Activated CD8-positive, alpha-beta memory T cell treated with anti-CD3 and anti-CD28 coated beads for 1 hour (primary cell): ENCODE measurements at places on chromosomes 2 and 18.
A peak's percentile ranks its signal among the peaks of the same experiment; 100 is the strongest.

DNA sequence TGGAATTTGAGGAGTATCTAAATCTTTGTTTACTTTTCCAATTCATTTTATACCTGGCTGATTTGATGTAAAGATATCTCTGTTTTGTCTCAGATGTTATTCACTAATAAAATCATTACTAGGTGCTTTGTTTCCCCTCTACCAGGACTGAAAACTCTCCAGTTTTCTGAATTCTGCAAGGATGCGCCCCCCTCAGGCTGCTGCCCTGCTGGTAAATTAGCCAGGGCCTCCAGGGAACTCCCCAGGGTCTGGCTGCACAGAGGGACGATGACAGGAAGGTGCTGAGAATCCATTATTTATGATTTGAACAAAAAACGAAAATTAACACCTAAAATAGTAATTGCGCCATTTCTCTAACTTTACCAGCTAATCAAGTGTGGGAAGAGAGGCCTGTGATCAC lies 541.2 kb upstream of the POU3F3 start:
- no peak for DNase-seq

DNA sequence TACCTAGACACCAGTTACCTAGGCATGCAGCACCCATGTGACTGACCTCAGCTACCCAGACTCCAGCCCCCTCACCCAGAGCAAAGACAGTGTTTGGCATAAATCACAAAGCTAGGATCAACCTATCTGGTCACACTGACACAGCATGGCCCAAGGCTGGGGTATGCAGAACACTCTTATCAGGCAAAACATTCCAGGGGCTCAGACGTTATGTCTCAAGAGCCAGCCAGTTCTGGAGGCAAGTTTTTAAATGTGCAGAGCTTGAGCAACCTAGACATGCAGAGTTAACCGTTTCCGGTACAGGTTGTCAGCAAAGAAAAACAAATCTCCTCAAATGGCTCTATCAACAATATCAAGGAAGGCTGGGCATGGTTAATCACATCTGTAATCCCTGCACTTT lies 92.8 kb downstream of the AP1S3 start:
- no peak for DNase-seq

- DNase-seq, result peak; percentile 54
Measured at GRCh38 chr18:79522451-79523205, 126.9 kb downstream of the NFATC1 start.

- DNase-seq, result no peak
Measured at GRCh38 chr2:64029116-64029665, 10.0 kb upstream of the VPS54 start.

DNA sequence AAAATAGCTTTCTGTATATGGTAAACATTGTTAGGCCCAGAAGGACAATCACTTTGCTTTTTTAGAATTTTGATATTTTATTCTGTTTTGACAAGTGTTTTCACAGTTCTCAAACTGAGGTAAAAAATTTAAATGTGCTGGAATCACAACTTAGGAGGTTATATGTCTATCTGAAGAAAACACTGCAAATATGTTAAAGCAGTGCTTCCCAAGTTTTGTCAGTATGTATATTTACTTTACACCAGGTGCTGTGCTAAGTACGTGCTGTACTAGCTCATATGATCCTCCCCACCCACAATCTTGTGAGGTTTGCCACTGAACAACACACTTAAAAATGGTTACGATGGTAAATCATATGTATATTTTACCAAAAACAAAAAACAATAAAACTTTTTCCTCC lies 124.2 kb downstream of the CABYR start:
- DNase-seq, result no peak

- no peak for DNase-seq
Measured at GRCh38 chr2:189177251-189177840, 2.2 kb downstream of the COL5A2 start.

DNA sequence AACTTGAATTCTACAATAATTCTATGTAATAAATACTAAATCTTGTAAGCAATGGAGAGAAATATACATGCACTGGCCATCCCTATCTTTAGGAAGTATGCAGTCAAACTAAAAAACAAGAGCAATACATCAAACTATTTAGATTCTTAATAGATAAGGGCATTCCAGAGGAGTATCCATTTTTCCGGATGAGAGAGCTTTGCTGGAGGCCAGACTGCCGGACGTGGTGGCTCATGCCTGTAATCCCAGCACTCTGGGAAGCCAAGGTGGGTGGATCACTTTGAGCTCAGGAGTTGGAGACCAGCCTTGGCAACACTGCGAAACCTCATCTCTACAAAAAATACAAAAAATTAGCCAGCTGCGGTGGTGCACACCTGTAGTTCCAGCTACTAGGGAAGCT lies 60.8 kb downstream of the KIF5C start:
- DNase-seq, result no peak

- DNase-seq, result no peak
Measured at GRCh38 chr2:101698844-101699754, 1.6 kb downstream of the MAP4K4 start.

DNA sequence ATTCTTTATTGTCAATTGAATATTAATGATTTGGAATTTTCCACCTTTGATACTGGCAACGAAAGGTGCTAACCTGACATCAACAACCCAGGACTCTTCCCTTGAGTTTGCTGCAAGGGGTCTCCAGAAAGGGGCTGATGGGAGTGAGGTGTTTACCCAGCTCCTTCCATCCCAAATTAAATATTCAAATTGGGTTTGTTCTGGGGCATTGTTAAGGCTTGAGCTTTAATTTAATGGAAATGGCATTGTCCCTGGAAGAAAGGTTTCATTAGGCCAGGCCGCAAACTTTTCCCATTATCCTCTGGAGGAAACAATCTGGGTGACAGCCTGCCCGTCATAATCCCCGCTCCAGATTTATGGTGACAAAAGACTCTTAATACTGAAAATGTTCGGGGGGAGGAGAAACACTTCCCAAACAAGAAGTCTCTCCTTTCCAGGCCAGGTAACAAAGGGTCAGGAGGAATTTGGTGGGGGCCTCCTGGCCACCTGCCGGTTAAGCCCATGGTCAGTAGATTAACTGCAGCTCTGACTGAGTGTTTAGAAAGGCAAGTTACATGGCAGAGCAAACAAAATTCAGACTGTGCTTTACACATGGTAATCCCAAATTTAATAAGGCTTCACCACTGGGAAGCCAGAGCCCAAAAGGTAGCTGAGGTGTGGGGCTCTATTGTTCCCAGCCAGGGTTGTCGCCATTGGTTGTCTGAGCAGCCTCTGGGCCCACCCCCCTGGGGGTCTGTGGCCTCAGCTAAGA lies 151.4 kb upstream of the SIX3 start:
- DNase-seq, result no peak

GRCh38 chr2:54306556-54306955 lies 50.5 kb upstream of the TSPYL6 start:
- no peak for DNase-seq

DNA sequence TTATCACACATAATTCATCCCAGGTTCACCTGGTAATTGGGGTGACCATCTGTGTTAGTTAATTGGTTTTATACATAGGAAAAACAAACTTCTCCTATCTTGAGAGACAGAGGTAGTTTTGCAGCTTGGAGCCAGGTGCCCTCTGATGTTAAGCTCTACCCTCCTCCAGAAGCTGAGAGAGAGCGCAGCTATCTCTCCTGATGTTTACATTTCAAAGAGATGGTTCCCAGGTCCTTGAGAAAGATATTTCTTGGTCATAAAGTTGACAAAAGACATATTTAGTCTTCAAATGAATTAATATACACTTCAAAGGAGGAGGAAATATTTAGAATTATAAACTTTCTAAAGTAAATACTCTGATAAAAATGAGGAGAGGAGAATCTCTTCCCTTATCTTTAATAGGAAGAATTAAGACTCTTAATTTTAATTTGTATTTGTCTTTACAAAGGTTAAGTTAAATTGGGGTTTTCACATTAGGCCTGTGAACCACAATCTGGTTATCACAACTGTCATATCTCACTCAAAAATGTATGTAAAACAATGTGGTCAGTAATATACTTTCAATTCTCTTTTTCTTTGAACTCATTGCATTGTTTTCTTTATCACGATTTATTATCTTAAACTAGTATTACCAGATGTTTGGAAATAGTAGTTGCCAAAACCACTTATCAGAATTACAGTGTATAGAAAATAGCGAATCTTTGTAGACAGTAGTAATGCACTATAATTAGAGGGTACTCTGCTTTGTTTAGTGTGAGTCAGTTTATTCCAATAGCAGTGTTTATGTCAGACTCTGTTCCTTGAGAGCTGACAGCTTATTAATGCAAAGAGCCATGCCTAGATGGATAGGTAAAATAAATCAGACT lies 26.8 kb downstream of the SERPINB4 start:
- DNase-seq, result no peak

- no peak for DNase-seq
Measured at GRCh38 chr18:48138660-48139430, 208.4 kb upstream of the SMAD2 start.

DNA sequence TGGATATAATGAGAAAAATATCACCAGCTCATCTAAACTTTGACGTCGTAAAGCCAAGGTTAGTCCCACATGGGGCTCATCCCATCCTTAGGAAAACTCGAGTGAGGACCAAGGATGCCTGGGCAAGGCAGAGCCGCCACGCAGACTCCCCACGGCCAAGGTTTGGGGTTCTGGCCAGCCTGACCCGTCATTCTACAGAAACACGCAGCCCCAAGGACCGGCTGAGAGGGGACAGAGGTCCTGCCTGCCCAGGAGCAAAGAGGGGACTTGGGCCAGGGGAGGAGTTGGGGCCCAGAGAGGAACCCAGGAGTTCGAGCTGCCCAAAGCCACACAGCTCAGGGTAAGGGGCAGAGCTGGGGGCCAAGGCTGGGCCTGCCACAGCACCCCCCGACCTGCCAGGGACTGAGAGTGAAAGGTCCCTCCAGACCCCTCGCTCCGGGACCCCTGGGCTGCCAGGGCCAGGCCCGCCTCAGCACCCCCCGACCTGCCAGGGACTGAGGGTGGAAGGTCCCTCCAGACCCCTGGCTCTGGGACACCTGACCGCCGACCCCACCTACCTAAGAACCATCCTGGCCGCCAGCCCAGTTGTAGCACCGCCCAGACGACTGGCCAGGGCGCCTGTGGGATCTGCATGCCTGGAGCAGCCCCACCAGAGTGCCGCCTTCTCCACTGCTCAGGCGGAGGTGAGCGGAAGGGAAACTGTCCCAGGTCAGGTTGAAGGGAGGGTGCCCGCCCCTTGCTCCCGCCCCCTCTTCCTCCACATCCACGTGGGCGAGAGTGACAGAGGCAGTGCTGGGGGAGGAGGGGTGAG lies at the start of gene PDCD1:
TSS of gene PDCD1 (minus strand) at position 689 of the 811 bp plus-strand sequence. CDS start at position 633, 56 bp downstream.
- DNase-seq, result no peak

GRCh38 chr2:119683713-119684443 lies 4.9 kb downstream of the TMEM177 start:
- no peak for DNase-seq

- no peak for DNase-seq
Measured at GRCh38 chr2:192298664-192299063, 103.9 kb upstream of the TMEFF2 start.

- DNase-seq, result no peak
Measured at GRCh38 chr18:76697441-76697901, 124.9 kb upstream of the ZNF236 start.

GRCh38 chr2:96594691-96595152 lies 43.4 kb downstream of the KANSL3 start:
- no peak for DNase-seq

- DNase-seq, result no peak
Measured at GRCh38 chr18:21805771-21806366, 65.3 kb downstream of the MIB1 start.

GRCh38 chr2:194380011-194380410 lies 1277.0 kb upstream of the SLC39A10 start:
- no peak for DNase-seq

- no peak for DNase-seq
Measured at GRCh38 chr2:188773075-188773474, 201.1 kb upstream of the COL3A1 start.

- DNase-seq, result peak; percentile 19
Measured at GRCh38 chr2:15142069-15142689, 419.0 kb downstream of the NBAS start.

DNA sequence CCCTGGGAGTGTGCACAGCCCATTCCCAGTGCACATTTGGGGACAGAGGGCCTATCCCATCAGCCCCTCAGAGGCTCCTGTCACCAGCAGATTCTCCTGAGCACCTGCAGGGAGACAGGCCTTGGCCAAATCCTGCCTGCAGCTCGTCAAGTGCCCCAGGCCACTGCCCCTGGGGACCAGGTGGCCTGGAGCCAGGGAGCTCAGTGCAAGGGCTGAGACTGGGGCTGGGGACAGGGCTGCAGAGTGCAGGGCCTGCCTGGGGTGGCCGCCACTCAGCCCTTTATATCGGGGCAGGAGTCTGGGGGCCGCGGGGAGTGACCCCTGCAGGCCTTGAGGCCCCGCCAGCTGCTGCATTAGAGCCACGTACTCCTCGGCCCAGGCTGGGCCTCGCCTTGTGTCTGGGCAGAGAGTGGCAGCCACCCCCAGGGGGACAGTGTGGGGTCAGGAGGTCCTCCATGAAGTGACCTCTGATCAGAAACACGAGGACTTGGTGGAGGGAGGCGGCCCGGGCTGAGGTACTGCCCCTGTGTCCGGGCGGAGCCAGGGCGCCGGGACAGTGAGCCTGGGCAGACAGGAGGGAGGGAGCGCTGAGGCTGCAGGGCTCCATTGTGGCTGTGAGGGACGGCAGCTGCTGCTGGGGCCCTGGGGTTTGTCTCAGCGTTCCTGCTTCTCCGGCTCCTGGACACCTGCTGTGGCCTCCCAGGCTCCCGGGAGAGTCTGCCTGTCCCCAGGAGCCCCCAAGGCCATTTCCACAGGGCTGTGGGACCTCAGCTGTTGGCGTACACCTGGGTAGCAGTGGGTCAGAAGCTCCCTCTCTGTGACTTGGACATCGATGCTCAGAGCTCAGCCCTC lies 24.2 kb downstream of the GPC1 start:
- DNase-seq, result no peak

- DNase-seq, result no peak
Measured at GRCh38 chr2:231357048-231357447, 38.5 kb upstream of the B3GNT7 start.

DNA sequence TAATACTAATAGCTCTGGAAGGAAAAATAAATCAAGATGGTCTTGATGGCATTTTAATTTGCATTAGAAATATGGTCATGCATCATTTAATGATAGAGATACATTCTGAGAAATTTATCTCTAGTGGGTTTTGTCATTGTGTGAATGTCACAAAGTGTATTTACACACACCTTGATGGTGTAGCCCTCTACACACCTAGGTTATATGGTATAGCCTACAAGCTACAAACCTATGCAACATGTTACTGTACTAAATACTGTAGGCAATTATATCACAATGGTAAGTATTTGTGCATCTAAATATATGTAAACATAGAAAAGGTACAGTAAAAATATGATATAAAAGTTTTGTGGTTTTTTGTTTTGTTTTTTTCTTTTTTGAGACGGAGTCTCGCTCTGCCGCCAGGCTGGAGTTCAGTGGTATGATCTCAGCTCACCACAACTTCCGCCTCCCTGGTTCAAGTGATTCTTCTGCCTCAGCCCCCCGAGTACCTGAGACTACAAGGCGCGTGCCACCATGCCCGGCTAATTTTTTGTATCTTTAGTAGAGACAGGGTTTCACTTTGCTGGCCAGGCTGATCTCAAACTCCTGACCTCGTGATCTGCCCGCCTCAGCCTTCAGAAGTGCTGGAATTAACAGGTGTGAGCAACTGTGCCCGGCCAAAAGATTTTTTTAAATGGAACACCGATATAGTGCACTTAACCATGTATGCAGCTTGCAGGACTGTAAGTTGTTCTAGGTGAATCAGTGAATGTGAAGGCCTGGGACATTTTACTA lies 83.7 kb upstream of the UBXN4 start:
- peak; percentile 28 for DNase-seq

- DNase-seq, result no peak
Measured at GRCh38 chr2:15675456-15676195, 84.0 kb downstream of the DDX1 start.

- DNase-seq, result no peak
Measured at GRCh38 chr2:178880257-178880656, 73.0 kb upstream of the TTN start.
